Stromal cell of bone marrow (primary cell): ENCODE measurements at places on chromosomes 7 and 10.

- DNase-seq = no peak
Measured at GRCh38 chr7:97001221-97001620, 4.1 kb upstream of the DLX6 start.

DNA sequence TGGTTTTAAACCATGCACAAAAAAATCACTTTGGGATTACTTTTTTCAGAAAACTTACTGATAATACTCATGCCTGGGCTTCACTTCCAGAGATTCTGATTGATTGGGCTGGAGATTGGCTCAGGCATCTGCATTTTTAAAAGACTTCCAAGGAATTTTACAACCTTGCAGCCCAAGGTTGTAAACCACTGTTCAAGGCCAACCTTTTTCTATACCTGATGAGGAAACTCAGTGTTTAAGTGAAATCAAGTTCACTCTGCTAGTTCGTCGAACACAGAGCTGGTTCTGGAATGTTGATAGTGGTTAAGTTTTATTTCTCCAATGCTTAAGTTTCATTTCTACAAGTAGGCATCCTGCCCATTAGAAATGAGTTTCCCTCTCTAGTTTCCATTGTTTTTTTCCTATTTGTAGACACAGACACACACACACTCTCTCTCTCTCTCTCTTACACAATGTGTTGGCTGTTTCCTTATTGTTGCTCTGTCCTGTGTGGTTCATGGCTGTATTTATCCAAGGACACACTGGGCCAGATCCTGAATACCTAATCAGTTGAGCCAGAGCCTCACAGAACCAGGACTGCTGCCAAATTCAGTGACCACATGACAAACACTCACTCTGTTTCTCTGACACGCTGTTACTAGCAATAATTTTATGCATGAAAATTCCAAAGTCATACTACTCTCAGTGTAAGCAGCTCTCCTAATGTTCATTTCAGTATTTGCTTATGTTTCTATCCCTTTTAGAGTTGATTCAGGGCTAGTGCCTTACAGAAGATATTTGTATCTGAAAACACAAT is 3.7 kb upstream of the IFIT1B start:
- peak; percentile 98 for DNase-seq

DNA sequence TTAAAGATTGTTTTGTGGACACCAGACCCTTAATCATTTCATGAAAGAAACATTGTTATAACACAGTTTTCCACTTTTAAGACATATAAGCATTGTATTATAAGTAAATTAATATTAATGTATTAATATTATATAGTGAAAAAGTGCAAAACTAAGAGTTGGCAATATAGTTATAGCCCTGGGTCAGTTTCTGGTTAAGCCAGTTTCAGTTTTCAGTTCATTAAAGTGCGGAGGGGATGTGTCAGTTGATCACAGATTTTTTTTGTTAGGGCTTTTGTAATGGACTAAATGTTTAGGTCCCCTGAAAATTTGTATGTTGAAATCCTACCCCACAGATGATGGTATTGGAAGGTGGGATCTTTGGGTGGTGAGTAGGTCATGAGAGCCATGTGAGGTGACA is 45.7 kb upstream of the GPR37 start:
- no peak for DNase-seq

GRCh38 chr10:60948851-60949250 is 4.9 kb upstream of the RHOBTB1 start:
- DNase-seq = no peak

DNA sequence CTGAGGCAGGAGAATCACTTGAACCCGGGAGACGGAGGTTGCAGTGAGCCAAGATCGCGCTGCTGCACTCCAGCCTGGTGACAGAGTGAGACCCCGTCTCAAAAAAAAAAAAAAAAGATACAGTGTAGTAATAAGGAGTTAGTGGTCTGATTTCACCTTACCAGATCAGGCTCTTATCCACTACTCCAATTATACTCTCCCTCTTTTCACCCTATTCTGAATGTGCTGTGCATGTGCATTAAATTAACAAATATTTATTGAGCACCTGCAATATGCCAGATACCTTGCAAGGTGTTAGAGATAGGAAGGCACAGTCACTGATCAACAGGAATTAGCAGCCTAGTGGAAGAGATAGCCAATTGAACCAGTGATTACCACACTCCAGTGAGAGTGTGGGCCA is 241.9 kb upstream of the LRGUK start:
- DNase-seq = no peak

- no peak for DNase-seq
Measured at GRCh38 chr10:117884592-117884991, 162.1 kb downstream of the RAB11FIP2 start.

- DNase-seq = no peak
Measured at GRCh38 chr7:64793106-64793755, 997 bp upstream of the ZNF138 start.

DNA sequence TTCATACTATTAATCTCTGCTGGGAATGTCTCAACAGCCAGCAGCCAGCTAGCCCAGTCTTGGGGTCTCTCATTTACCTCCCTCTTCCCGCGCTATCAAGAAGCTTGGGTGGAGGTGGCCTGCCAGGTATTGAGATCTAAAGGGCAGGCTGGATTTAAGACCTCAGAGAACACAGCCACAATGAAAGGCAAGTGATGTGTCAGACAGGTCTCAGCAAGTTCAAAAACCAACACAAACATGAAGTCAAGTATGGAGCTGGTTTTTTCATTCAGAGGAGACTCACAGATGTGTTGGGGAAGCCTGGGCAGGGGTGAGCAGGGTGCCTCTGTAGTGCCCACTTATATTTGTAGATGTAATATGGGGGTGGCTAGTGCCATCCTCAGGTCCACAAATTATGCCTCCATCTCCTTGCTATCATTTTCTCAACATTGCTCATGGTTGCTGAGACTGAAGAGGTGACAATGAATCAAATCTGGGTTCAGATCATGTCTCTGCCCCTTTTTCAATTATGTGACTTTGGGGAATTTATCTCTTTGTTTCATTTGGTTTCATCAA is 27.7 kb upstream of the CROT start:
- no peak for DNase-seq

DNA sequence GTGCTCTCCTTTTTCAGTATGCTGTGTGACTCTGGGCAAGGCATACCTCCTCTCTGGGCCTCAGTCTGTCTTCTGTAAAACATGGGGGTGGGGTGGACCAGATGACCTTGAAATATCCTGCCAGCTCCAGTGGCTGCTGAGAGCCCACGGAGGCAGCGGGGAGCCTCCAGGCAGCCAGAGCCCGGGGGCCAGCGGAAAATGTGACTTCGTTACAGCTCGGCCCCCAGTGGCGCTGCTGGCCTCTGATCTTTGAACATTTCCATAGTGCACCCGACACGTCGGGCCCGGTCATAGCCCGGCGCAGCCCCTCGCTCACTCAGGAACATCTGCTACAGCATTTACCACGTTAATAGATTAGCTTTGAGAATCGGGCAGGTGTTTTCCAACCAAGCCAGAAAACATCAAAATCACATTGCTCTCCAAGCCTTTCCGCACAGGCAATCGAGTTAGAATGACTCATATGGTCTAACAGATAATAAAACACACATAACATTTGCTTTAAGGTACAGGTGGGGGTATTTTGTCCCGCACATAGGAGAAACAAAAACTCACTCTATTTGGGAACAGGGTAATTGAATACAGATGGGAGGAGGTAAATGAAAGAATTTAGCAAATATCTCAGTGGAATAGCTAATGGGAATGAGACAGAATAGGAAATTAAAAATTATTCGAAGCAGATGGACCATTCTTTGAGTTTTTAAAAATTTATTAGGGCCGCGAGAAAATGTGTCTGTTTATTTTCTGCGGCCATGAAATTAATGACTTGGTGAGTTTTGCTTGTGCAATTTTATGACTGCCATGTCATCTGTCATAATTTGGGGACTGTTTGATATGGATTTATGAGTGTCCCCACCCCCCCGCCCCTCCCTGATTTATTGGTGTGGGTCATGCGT is 26.3 kb upstream of the COMTD1 start:
- no peak for DNase-seq

- no peak for DNase-seq
Measured at GRCh38 chr10:1807196-1807595, 69.9 kb upstream of the ADARB2 start.

GRCh38 chr7:30335763-30336487 is 51.5 kb downstream of the ZNRF2 start:
- no peak for DNase-seq

GRCh38 chr10:19449860-19450259 is 366.4 kb upstream of the PLXDC2 start:
- no peak for DNase-seq

GRCh38 chr7:140053812-140054539 is 8.8 kb downstream of the PARP12 start:
- DNase-seq = no peak

DNA sequence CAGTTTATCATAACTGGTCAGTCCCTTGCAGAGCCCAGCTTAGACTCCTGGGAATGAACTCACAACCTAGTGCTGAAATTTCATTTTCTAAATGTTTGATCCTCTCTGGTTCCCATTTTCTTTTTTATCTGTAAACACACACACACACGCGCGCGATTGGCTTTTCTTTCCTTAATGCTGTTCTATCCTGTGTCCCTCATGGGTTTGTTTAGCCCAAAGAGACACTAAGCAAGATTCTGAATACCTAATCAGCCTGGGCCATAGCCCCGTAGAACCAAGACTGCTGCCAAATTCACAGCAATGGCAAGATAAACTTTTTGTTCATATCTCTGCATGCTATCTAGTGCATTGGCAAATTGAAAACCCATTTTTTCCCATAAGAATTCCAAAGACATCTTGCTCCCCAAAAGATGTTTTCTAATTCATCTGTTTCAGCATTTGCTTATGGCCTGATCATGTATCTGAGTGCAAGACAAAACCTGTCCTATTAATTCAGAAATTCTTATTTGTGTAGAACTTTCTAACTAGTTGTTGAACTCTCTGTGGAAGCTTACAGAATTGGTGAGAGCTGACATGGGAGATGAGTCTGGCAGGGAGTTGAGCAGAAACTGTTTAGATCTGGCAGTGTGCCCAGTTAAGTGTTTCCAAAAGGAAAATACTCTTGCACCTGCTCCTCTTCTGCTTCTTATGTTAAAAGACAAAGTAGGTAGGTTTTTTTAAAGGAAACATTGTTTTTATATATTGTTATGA is 1.8 kb upstream of the IFIT1 start:
- no peak for DNase-seq
